Brain pericyte (primary cell): ENCODE measurements at places on chromosomes 4 and X.

GRCh38 chrX:23317799-23318724 is 16.6 kb upstream of the PTCHD1 start:
- no peak for DNase-seq

GRCh38 chrX:68894142-68894512 is 65.3 kb downstream of the EFNB1 start:
- no peak for DNase-seq

DNA sequence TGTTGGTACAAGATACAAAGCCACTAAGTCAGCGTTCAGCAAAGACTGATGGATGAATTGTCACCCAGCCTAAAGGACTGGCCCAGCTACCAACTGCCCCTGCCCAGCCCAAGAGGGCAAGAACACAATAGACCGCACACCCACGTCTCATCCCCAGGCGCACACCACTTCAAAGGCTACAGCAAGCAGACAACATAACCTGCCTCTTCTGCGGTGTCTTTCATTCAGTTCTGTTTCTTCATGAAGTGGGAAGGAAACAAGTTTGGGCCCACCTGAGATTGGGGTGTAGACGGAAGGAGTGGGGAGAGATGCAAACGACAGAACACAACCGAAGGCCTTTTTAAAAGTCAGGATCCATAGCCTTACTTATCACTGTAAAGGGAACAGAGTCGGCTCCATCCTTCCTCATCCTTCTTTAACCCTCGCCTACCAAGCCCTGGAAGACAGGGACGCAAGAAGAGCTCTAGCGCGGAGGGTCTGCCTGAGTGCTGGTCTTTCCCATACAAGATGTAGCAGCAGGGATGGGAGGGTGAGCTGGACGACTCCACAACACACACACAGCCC is 691 bp downstream of the SCARB2 start:
- DNase-seq, result no peak

- peak; percentile 79 for DNase-seq
These were observed 8.6 kb upstream of the ZNF157 start for GRCh38 chrX:47361538-47362511.

- DNase-seq, result no peak
These were observed 3.0 kb downstream of the PDLIM3 start for GRCh38 chr4:185532293-185532692.

GRCh38 chrX:24168807-24169206 is 19.3 kb downstream of the ZFX start:
- DNase-seq, result no peak

DNA sequence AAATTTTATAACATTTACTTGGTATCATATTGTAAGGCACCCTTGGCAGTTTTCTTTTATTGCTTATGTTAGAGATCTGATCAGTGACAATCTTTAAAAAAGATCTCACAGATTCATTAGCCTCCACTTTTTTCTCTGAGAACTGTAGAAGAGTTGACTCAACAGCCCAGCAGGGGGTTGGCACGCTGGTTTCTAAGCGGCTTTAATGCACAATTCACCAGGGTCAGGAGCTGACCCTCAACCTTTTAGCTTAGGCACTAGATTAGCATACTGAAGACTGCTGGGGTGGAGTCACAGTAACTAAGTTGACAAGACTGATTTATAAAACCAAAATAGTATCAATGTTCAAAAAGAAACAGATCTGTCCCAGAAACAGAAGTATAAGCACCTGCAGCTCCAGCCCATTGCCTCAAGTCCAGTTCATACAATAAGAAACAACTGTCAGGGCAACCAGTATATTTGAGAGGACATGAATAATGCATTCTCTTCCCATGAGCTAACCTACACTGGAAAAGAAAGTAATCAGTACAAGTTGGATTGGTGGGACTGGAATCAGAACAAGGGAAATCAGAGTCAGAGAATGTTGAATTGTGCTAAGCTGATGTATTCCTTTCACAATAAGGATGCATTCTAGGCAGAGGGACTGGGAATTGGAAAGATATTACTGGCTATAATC is 77.6 kb downstream of the PDE5A start:
- peak; percentile 8 for DNase-seq

- DNase-seq, result no peak
These were observed 96.1 kb downstream of the AFF1 start for GRCh38 chr4:87030755-87031441.

DNA sequence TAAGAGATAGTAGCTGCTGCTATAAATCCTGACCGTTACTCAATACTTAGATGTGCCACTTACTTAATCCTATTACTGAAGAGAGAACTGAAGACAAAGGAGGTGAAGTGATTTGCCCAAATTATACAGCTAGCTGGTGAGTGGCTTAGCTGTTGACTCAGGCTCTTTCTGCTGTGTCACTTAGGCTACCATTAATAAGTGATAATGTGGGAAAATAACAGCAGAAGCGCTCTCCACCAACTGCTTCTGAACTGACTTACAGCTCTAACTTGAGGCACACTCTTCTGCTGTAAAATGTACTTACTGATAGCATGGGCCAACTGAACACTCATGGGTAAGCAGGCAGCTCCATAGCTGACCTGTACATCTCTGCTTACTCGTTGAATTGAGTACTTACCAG is 7.5 kb upstream of the KLHL5 start:
- no peak for DNase-seq
